SJCRH30 (cell line): ENCODE measurements at places on chromosomes 6 and 20.

GRCh38 chr6:32973144-32974015 lies 5.0 kb downstream of the BRD2 start:
- DNase-seq, result no peak

GRCh38 chr20:31841928-31842327 lies 3.5 kb downstream of the FOXS1 start:
- peak; percentile 58 for DNase-seq

DNA sequence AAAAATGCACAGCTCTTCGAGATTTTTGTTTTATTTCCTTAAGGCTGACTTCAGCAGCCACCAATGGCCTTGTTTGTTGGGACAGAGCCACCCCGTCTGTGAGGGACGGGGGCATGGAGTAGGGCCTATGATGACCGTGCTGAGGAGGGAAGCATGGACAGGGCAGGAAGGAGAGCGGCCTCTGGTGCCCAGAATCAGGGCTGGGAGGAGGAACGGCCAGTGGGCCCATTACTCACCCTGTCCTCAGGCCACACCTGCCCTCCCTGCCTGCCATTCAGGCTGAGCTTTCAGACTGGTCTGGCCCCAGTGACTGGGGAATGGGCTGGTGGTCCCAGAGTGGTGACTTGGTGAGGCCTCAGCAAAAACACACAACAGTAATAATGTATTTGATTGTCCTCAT lies 104.4 kb downstream of the SMOC2 start:
- DNase-seq, result no peak

GRCh38 chr6:169866140-169866534 lies 114.7 kb downstream of the ERMARD start:
- DNase-seq, result no peak

GRCh38 chr6:135922174-135922573 lies 70.7 kb downstream of the PDE7B start:
- peak; percentile 90 for DNase-seq

- DNase-seq, result no peak
Measured at GRCh38 chr6:108697561-108698161, 136.9 kb downstream of the FOXO3 start.

- DNase-seq, result no peak
Measured at GRCh38 chr20:35711588-35712209, 12.5 kb downstream of the ROMO1 start.
